CD14-positive monocyte (primary cell): ENCODE measurements at places on chromosomes 2 and 18. TPM values are rescaled to one million over a fixed set of nuclear protein-coding genes. Genes with fewer than 3 reads are reported as not detected.

DNA sequence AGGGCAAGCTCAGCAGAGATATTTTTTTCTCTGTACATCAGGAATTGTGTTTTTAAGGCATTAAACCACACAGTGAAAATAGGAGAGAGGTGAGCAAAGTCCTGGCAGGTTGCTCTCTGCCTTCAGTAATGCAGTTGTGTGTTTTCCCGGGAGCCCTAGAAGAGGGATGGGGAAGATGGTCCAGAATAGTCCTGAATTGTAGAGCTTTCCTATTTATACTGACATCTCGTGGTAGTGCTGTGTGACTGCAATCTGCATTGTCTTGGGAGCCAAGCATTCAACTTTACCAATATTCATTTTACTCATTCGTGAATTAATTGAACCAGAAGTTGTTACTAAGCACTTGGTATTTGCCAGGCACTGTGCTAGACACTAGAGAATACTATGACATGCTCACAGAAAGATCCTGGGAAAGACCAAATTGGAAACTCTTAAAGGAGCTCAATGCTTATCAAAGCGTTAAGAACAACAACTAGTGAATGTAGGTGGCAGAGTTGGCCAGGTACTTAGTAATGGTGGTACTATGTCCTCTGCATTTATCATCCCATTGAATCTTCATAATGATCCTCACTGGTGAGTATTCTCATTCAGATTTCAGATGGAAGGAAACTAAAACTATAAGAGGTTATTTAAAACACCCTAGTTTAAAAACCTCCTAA lies 214.6 kb downstream of the TRIB2 start:
- no peak overlapping the region for H3K27ac ChIP-seq
- no peaks in the 10 kb centered on the region for H3K4me1 ChIP-seq
- no peak for DNase-seq

DNA sequence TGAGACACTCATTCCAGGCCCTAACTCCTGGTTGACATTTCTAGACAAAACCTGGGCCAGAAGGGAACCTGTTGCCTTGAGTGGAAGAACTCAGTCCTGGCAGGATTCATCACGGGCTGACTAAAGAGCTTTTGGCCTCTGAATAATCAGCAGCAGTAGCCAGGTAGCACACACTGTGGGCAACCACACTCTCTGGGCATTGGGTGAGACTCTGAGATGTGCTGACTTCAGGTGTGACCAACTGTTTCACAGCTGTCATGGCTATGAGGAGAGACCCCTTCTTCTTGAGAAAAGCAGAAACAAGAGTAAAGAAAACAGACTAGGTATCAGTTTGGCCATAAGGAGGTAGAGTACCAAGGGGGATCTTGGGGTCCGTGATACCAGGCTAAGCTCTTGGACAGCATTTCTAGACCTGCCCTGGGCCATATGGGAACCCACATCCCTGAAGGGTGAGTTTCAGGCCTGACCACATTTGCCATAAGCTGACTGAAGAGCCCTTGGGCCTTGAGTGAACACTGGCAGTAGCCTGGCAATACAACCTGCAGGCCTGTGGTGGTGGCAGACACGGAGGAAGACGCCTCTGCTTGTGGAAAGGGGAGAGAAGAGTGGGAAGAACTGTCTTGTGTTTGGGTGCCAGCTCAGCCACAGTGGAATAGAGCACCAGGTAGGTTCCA lies 230.9 kb downstream of the DLGAP1 start:
- no peaks in the 10 kb centered on the region for H3K27me3 ChIP-seq
- H3K4me1 ChIP-seq: no peaks in the 10 kb centered on the region
- H3K4me3 ChIP-seq: no peak overlapping the region
- no peak overlapping the region for H3K27ac ChIP-seq
- no peaks in the 10 kb centered on the region for H3K36me3 ChIP-seq

DNA sequence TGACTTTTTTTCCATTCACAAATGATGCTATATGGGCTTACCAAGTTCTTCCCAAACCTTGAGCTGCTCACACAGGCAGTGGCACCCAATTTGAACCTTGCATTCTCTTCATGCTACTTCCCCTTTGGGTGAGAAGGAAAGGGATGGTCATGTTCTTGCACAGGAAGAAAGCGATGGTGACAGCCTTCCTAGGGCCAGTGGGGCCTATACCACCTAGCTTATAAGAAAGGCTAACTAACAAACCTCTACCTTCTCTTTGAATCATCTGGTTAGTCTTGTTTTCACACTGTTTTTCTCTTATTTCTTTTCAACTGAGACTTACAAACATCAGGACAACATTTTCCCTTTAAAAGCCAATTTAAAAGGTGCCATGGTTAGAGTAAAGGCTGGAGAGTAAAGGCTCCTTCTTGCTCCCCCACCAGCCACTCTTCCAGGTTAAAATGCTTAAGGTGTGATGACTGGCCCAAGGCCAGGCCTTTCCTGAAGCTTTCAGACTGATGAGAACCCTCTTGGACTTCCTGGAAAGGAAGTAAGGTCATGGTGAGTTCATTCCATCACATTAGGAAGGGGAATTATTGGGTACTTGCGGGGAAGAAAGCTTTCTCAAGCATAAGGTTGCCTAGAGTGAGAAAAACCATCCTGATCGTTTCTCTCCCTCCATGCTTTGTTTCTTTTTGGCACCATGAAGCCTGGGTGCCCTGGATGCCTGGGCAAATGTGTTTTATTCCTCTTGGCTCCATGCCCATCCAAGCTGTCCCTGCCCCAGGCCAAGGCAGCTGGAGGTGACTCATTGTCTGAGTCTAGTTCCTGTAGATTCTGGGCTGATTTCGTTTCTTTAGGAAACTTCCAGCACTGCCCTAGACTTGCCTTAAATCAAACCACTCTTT lies 41.4 kb upstream of the ITGB6 start:
- no peak overlapping the region for H3K4me3 ChIP-seq
- peak; percentile 46 for DNase-seq
- H3K36me3 ChIP-seq: no peaks in the 10 kb centered on the region
- no peak overlapping the region for H3K27ac ChIP-seq
- H3K4me1 ChIP-seq: no peaks in the 10 kb centered on the region

DNA sequence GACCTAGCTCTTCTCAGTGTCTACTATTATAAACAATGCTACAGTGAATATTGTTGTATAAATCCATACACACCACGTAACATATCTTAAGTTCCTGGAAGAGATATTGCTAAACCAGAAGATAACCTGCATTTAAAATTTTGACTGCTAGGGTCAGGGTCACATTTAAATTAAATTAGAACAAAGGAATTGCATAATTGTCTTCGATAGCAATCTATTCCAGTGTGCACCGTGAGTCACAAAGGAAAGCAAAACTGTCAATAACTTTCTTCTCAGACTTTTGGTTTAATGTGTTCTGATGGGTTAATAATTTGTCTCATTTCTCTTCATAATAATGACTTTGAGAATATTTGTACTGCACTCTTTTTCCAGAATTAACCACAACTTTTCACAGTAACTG lies 4.2 kb downstream of the GEN1 start:
- no peaks in the 10 kb centered on the region for H3K27me3 ChIP-seq
- H3K27ac ChIP-seq: no peak overlapping the region
- no peak overlapping the region for H3K4me3 ChIP-seq
- H3K36me3 ChIP-seq: no peaks in the 10 kb centered on the region
- DNase-seq: no peak
- H3K4me1 ChIP-seq: peaks cover 26% of the 10 kb centered on the region

- no peaks in the 10 kb centered on the region for H3K27me3 ChIP-seq
- no peaks in the 10 kb centered on the region for H3K4me1 ChIP-seq
- DNase-seq: peak; percentile 4
Measured at GRCh38 chr18:32714571-32715148, 58.2 kb downstream of the KLHL14 start.

DNA sequence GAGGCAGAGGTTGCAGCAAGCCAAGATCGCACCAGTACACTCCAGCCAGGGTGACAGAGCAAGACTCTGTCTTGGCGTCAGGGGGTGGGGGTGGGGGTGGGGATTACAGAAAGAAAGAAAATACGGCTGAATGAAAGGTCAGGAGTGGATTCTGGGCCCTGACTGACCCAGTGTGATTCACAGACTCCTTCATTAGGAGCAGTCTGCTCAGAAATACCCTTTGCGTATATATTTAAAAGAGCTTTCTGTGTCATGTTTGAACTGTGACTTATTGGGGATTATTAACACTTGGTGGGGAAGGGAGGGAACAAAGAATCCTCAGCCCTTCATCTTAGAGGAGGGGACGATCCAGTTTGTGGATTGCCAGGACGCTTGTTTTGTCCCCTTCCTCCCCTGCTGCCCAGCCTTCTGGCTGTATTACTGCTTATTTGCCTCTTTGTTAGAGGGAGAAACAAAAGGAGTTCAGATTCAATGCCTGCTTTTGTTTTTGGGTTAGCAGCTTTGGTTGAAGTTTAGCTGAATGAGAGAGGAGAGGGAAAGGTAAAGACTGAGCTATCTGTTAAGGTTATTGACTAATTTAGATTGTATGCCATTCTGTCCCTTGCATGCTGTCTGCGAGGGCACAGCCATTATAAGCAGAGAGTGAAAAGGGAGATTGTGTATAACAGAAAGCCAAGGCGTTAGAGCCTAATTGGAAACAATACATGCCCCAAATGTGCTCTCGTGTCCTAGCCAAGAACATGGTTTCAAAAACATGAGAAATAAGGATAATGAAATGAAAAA lies 118.3 kb downstream of the FMNL2 start:
- no peaks in the 10 kb centered on the region for H3K4me1 ChIP-seq
- H3K27ac ChIP-seq: no peak overlapping the region
- DNase-seq: no peak
- no peaks in the 10 kb centered on the region for H3K36me3 ChIP-seq
- no peaks in the 10 kb centered on the region for H3K27me3 ChIP-seq

GRCh38 chr2:193124815-193125214 lies 930.1 kb upstream of the TMEFF2 start:
- no peak overlapping the region for H3K4me3 ChIP-seq
- DNase-seq: no peak
- H3K27me3 ChIP-seq: no peaks in the 10 kb centered on the region

DNA sequence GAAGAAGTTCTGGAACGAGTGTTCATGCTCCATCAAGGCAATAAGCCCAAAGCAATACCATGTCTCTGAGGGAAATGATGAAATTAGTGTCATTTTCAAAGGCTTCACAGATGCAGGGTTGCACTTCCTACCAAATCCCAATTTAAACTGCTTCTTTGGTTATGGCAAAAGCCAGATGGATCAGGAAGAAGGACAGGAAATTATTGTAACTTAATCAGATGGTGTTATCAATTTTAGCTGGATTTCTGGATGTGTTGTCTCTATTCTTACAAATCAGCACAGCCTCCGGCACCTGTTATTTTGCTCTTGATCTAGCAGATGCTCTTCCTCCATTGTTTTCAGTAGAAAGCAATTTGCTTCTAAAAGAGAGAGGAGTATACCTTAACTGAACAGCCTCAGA lies 693.4 kb downstream of the SOCS6 start:
- H3K4me3 ChIP-seq: no peak overlapping the region
- no peak overlapping the region for H3K27ac ChIP-seq
- H3K4me1 ChIP-seq: no peaks in the 10 kb centered on the region
- DNase-seq: no peak
- H3K27me3 ChIP-seq: no peaks in the 10 kb centered on the region

The CDK15 gene
- polyA plus RNA-seq: not detected in 2 replicates

The ST6GAL2 gene
- polyA plus RNA-seq: not detected

The SAP130 gene
- 16.4 and 16.5 TPM in 2 replicates for polyA plus RNA-seq

The PLEK gene
- polyA plus RNA-seq: 403 TPM
